ENCODE measurements at places on chromosomes 16 and 17.

DNA sequence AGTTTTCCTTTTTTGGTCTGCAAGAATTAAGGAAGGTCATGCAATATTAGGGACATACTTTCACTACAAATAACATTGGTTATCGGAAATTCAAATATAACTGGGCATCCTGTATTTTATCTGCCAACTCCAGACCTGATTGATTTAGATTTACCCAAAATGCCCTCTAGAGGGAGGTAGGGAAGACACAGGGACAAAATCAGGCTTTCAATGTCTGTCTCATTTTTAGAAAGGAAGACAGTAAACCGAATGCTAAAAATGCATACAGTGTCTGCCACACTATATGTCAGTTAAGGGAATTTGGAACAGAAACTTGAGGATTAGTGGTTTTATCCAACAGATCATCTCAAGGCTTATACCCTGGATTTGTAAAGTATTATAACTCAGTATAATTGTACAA, 161.7 kb upstream of the SOX9 start:
- DNase-seq, result no peak

DNA sequence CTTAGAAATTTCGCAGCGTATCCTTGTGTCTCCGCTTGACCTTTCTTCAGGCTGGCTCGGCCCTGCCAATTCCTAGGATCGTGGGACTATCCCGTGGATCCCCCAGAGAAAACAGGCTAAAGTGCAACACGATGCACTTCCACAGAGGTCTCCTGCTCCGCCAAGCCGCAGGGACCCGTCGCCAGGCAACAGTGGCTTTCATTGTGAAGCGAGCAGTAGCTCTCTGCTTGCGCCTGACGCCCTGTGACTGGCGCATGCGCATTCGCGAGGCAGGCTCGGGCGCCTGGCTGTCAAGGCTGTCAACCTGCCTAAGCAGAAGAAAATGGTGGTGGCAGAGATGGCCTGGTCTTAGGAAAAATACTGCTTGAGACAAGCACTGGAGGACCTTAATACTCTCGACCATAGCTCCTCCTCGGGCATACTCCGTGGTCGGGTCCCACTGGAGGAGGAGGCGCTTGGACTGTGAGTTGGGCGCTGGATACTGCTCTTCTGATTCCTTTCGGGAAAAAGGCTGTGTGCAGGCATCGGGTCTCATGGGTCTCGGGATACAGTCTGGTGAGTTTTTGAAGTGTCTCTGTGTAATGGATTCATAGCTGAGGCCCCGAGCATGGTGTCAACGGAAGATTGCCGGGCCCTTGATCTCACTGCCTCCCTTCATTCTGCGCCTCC, 2336.1 kb downstream of the TP53TG3F start:
- DNase-seq, result no peak

DNA sequence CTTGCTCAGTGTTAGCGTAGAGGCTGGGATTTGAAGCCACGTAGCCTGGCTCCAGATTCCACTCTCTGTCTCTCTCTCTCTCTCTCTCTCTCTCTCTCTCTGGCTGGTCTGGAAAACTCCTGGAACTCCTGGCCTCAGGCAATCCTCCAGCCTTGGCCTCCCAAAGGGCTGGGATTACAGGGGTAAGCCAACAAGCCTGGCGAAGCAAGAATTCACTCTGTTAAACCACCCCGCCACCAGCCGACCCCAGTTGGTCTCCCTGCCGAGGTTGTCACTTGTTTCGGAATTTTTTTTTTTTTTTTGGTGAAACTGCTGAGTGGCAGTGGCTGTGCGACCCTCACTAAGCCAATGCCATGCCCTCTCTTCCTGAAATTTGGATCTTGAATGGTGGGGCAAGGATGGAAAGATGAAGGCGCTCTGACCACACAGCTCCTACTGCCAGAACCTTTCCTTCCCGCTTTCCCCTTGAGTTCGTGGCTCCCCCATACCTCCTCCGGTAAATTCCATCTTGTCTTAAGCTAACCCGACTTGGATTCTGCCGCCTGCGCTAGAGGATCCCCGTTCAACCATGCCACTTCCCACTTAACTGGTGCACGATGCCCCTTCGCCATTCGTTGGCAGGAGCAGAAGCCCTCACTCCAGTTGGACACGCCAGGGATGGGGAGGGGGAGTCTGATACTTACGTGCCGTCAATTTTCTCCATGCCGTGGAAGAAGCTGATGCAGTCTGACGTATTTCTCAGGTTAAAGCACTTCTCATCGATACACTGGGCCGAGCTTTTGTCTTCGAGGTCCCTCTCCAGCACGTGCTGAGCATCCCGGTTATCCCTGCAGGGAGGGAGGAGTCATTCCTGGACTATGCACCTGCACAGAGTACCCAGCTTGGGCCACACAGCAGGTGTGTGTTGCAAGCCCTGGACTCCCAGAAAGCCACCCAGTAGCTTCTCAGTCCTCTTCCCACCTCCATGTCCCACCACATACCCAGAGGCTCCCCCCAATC, 13.1 kb downstream of the TEKT5 start:
- DNase-seq, result no peak

- no peak for DNase-seq
Observed at GRCh38 chr16:48247311-48247710, at the start of gene ABCC11. Gene ABCC11 (minus strand): TSS chr16:48247539. CDS start chr16:48231921, 15,618 bp downstream.

GRCh38 chr17:71114911-71115668, 945.8 kb downstream of the KCNJ2 start:
- no peak for DNase-seq

DNA sequence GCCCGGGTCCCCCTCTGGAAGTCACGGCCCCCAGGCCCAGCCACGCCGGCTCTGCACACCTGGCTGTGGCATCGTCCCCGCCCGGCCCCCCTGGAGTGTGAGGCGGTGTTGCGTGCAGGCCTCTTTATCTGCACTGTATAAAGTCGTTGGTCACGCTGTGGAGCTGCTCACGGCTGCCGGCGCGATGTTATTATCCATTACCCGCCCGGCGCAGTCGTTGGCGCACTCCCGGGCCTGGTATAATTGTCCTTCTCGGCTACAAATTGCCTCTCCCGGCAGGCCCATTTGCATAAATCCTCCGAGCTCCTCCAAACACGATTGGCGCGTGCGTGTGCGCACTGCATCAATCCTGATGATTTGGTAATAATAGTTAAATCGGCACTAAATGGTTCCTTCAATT, 57.8 kb downstream of the BAHCC1 start:
- DNase-seq, result peak; percentile 52

- no peak for DNase-seq
Observed at GRCh38 chr16:50154420-50154950, 1.4 kb downstream of the TENT4B start.

DNA sequence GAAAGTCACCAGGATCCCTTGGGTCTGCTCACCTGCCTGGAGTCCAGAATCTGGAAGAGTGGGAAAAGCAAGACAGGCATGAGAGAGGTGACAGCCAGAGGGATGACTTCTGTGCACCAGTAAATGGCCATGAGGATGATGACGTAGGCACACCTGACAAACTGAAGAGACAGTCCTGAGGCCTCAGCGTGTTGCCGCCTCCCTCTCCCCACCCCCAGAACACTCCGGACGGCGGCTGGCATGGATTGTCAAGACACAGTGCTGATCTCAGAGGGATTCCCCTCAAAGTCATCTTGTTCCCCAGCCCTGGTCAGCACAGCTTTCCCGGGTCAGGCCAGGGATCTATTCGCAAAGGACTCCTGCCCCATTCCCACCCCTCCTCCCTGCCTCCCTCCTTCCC, 6.2 kb downstream of the SLC13A5 start:
- DNase-seq, result no peak

DNA sequence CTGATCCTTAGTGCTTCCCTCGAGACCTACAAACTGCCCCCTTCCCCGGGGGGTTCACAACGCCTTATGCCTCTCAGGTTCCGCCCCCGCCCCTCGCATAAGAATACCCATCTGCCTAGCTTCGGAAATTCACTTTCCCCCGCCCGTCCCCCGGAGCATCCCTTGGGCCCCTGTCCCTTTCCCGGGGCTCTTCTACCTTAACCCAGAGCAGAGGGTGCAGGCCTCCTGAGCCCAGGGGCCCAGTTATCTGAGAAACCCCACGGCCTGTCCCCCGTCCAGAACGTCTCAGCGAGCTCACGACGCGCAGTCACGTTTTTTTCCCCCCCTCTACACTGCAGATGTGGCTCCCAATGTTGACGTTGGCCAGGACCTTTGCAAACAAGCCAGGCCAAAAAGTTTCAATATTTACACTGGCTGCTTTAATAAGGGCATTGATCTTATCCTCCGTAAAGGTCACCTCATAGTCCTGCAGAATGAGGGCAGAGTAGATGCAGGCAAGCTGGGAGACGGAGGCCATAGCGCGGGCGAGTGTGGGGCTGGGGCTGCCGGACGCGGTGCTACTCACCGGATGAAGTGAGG, 1.4 kb upstream of the NBR1 start:
- no peak for DNase-seq

DNA sequence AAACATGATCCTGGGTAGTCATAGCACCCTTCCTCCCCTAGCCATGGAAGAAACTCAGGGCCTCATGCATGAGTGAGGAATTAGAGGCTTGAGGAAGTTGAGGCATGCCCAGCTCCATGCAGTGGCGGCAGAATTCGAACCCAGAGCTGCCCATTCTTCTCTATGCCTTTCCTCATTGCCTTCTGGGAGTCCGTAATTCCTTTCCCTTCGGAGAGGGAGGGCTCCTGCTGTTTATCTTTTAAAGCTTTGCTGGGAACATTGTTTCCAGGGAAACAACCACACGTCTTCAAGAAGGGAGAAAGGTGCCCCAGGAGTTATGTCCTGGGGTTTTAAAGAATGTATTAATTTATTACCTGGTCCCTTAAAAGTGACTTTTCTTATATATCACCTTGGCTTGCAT, 8.5 kb downstream of the CRISPLD2 start:
- no peak for DNase-seq

Measured in NCI-H187 (cell line).